ENCODE measurements at places on chromosomes 7 and 10.

GRCh38 chr7:3899559-3899991, 598.5 kb downstream of the SDK1 start:
- DNase-seq, result no peak

DNA sequence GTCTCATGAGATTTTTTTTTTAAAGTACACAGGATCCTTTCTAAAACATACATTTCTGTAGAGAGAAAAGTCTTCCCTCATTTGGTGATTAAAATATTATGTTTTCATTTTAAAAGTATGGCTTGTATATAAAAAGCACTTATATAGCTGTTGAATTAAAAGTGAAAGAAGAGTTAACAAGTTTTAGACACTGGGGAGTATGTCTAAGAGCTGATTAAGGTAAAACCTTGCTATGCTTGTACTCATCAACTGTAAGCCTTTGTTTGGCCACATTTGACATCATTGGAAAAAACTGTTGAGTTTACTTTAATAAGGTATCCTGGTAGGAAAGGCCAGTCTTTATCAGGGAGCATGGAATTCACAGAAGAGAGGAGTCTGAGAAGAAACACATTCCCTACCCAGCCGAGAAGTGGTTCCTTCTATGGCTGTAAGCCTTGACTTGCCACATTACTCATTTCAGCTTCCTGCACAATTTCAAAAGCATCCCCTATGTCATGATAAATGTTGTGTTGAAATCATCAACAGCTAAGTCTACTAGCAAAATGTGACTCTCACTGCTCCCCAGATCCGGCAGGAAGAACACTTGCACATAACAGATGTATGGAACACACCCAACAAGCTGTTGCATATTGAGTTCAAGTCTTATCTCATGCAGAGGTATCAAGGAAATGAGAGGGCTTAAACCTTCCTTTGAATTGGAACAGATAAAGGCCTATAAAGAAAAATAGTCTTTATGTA, 171.8 kb upstream of the CDK1 start:
- peak; percentile 17 for DNase-seq

GRCh38 chr10:5552376-5553321, 27.9 kb downstream of the CALML3 start:
- no peak for DNase-seq

DNA sequence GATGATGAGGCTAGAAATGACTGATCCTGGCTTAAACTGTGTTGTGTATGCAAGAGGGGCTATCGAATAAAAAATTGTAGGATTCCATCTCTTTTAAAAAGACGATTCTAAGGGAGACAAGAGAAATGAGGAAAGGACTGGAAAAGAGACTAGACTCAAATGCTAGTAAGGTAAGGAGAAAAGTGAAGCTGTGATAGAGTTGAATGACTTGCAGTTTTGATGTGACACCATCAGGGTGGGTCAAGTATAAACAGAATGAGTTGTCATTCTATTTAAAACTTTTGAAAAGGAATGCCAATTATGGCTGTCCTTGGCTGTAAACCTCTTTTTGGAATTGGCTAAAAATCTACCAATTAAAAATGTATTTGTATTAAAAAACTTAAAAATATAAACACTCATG, 184.5 kb upstream of the PHF14 start:
- no peak for DNase-seq

- no peak for DNase-seq
Observed at GRCh38 chr7:2978408-2978807, 65.3 kb downstream of the CARD11 start.

GRCh38 chr7:5423976-5424748, 528 bp upstream of the TNRC18 start:
- peak; percentile 97 for DNase-seq

- no peak for DNase-seq
Observed at GRCh38 chr10:68052463-68052862, 22.6 kb downstream of the HERC4 start.

DNA sequence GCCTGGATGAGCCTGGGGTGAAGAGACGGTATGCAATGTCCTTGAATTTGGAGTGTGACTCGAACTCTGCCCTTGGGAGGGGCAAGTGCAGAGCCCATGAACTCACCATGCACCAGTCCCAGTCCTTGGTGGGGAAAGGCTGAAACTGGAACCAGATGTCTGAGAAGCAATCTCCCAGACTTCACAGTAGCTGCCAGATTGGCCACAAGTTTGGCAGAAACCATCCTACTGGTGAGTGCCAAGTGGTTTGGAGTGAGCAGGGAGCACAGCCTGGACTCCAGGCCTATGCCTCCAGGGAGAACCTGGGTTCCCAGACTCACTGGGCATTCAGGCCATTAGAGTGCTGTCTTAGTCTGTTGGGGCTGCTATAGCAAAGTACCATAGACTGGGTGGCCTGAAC, 99.6 kb upstream of the LYZL1 start:
- DNase-seq, result no peak

GRCh38 chr7:150974468-150975391, 3.4 kb downstream of the KCNH2 start:
- DNase-seq, result no peak

GRCh38 chr10:31321396-31321941, 2.5 kb downstream of the ZEB1 start:
- DNase-seq, result no peak

DNA sequence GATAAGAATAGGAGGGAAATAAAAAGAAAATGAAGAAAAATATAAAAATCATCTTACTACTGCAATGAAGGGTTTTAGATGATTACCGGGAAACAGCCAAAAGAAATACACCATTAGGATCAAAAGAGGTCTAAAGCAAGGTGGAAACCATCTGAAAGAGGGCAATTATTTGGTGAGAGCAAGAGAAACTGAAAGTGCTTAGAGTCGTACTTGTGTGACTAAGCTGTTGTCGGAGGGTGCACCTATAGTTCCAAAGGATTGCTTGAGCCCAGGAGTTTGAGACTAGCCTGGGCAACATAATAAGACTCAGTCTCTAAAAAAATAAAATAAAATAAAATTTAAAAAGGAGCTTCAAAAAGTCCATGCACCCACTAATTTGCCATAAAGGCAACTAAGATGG, 169.5 kb downstream of the DKK1 start:
- DNase-seq, result no peak

- no peak for DNase-seq
Observed at GRCh38 chr10:21427804-21428481, 97.5 kb downstream of the SKIDA1 start.

- no peak for DNase-seq
Observed at GRCh38 chr7:155168597-155169480, 98.7 kb downstream of the HTR5A start.

DNA sequence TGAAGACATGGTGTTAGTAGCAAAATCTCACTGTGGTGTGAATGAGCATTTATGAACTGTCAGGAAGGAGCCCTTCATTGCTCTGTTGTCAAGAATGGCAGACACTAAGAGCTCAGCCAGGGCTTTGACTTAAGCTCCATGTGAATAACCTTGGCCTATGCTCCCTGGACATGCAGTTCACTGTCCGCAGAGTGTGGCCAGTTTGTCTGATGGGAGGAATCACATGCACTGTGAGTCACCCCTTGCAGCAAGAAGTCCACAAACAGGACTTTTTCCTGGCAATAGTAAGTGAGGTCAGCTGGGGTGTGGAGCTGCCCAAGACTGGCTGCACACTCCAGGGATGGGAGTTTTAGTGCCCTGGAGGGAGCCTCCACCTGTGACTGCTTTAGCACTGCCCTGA, 49.5 kb downstream of the ZNF37A start:
- no peak for DNase-seq

- no peak for DNase-seq
Observed at GRCh38 chr10:3192856-3193635, 20.5 kb upstream of the PITRM1 start.

DNA sequence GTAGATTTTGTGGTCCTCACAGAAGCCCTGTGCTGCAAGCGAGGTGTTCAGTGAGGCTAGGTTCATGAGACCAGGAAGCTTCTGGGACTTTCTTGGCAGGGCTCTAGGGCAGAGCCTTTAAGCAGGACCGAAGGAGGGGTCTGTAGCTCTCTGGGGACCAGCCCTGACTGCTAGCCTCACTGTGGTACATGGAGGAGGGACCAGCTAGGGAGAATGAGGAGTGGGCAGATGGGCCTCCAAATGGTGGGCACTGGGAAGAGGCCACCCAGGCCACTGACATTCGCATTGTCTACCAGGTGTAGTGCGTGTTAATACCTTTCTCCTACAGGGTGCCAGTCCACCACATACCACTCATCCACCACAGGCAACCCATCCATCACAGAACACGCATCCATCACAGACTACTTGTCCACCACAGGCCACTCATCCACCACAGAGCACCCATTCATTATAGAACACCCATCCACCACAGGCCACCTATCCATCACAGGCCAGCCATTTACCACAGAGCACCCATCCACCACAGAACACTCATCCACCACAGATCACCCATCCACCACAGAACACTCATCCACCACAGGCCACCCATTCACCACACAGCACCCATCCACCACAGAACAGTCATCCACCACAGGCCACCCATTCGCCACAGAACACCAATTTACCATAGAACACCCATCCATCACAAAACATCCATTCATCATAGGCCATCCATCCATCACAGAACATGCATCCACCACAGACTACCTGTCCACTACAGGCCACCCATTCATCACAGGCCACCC, 31.6 kb upstream of the ZNF488 start:
- DNase-seq, result no peak

- DNase-seq, result no peak
Observed at GRCh38 chr10:89904755-89905154, 203.4 kb downstream of the KIF20B start.

DNA sequence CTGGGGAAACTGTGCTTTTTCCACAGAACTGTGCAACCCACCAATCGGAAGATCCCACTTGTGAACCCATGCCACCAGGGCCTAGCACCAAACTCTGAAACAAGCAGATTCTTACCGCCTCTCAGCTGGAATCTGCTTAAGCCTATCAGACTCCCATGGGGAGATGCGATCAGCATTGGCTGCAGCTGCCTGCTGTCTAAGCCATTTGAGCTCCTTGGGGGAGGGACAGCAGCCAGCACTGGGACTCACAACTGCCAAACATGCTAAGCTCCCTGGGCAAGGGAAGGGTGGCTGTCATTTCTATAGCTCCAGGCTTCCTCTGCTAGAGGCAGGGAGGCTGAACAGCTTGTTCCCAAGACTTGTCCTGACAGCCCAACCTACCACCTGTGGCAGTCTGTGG, 283.8 kb downstream of the CDK14 start:
- DNase-seq, result no peak

DNA sequence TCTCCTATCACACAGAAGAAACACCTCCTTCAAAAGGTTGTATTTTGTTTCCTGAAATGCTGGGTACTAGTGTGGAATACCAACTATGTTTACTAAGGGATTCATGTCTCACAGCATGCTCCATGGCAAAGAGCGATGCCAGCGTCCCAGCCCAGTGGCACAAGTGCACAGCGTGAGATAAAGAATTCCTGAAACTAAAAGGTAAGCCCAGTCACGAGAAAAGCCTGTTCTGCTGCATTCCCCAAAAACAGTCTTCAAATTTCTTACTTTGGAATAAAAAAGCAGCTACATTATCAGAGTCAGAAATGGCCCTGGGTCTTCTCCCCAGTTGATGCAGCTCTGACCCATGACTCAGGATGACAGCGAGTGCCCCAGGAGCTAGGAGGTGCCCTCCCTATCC, 53.1 kb upstream of the DDC start:
- DNase-seq, result no peak

GRCh38 chr10:20094226-20094976, 278.2 kb downstream of the PLXDC2 start:
- DNase-seq, result no peak

DNA sequence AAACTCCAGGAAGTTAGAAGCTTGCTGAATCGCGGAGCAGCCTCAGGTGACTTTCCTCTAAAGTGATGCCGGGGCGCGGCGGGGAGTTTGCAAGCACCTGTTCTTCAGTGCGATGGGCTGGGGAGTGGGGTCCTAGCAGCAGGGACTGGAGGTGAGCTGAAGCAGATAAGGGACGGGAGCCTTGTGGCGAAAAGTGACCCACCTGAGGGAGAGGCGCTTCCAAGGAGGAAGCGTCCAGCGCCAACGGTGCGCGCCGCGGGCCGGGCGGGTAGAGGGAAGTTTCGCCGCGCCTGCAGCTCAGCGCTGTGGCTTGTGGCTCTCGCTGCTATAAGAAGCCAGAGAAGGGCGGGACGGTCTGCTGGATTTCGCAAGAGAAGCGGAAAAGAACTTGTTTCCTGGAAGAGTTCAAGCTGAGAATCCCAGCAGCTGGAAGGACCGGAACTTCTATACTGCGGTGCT, at the start of gene STEAP4:
STEAP4 (minus strand) TSS at position 305 of the 459 bp plus-strand sequence. CDS start 22,625 bp downstream, outside the sequence.
- DNase-seq, result no peak

- no peak for DNase-seq
Observed at GRCh38 chr7:4097001-4097609, 585.0 kb upstream of the FOXK1 start.

DNA sequence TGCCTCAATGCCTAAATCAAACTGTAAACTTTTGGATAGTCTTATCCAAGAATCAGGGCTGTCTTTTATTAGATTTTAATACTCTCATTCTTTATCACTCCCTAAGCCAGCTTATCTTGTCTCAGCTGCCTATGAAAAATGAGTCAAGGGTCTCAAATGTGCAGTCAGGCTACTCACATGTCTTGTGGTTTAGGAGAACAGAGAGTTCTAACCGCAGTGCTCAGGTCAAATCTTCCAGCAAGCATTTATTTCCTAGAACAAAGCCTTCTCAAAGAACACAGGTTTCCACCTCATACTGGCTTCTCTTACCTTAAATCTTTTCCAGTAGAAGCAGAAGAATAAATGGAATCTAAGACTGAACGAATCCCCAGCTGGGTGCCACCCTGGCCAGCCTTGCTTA, 23.5 kb downstream of the HTR5A start:
- no peak for DNase-seq

- DNase-seq, result no peak
Observed at GRCh38 chr7:38296059-38296857, 22.8 kb upstream of the TARP start.

- DNase-seq, result no peak
Observed at GRCh38 chr7:119382726-119383125, 890.2 kb upstream of the KCND2 start.

DNA sequence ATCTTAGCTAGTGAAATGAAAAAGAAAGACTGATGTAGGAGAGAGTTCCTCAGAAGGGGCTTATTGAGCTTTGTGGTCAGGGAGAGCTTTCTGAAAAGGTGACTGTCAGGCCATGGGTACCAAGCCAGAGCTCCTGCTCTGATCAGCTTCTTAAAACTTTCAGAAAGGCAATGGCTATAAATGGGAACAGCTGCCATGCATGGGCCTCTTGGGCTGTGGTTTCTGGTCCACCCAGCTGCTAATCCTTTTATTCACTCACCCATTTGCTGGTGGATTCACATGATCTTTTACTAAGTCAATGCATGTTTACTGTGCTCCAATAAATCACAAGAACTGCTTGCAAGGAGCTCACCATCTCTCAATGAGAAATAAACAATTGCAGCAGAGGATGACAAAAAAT, 60.1 kb upstream of the ZPBP start:
- no peak for DNase-seq

DNA sequence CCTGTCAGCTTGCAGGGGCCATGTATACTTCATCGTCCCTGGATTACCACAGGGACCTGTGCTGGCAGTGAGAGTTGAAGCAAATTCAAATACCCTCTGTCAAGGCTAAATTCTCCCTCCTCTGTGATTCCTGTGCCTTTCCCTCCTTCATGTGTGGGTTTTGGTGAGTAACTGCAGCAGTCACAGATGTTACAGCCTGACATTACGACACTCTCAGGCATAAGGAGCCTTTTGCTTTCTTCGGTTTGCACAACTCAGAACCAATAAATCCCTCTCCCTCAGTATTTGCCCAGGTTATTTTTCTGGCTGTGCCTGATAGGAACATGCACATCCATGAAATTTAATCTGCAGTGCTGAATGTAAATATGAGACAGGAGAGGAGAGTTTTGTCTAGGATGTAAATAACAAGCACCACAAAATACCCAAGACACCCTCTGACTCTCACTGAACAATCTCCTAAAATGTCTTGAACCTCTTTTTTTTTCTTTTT, 997.2 kb upstream of the GHITM start:
- no peak for DNase-seq

All from pulmonary artery endothelial cell (primary cell).